HuH-7 (cell line): ENCODE measurements at places on chromosomes 3 and 15.
A peak's percentile ranks its signal among the peaks of the same experiment; 100 is the strongest.

GRCh38 chr15:29615791-29616190, 206.5 kb downstream of the TJP1 start:
- DNase-seq, result no peak

DNA sequence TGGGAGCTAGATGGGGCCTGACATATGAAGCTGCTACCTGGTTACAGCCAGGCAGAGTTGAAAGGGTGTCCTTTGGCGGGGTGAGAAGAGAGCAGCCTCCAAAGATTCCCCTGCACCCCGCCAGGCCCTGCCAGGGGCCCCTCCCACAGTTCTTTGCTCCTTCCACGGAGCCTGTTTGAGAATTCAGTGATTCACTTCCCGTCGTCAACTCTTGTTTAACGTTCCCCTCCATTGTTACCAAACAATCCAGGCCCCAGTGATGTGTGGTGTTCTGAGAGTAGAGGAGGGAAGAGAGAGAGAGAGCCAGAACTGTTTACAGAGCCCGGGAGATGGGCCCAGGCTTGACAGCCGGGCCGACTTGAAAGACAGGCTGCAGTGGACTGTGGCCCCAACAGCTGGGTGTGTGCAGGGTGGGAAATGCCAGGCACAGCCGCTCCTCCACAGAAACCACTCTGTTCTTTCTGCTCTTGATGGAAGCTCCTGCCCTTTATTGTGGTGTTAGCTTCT, 81.5 kb downstream of the SMAD3 start:
- no peak for DNase-seq

DNA sequence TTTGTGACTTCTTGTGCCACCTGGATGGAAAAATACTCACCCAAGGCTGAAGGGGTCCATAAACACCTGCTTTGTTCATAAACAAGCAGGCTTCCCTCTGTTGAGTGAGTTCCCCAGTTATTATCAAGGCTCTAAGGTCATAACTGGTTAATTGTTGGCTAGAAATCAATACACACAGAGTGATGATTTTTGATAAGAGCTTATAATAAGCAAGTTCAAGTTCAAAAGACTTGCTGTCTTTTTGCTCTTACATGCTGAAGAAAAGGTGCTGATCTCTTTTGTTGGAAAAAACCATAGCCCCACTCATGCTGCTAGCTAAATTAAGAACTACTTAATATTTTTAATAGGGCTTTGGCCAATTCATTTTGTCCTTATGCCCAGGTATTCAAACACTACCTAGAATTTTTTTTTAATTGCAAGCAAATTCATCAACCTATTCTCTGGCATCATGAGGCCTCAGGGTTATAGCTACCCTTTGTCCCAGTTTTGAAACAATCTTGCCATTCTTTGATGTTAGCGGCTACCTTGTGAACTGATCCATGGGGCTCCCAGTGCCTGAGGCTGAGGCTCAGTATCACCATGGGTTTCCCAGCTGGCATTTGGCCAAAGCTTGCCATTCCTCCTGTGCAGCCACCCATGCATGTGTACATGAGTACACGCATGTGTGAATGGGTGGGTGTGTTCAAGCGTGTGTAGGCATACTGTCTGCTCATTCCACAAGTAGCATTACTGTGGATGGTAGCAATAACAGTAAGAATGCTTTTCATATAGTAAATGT, 127.6 kb upstream of the LPP start:
- no peak for DNase-seq

DNA sequence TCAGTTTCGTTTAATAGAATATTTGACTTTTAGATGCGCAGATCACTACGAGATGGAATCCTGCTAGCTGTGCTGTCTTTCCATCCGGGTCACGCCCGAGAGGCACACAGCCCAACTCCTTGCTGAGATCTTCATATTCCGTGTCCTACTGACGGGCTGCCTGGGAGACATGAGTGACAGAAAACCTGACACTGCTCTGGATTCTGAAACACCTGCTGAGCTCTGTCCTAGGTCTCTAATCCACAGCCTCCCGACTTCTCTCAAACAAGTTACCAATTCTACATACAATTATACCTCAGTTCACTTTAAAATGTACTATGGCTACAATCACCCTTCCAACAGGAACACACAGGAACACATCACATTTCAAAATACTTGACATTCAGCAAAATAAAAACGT, 27.2 kb downstream of the TFRC start:
- no peak for DNase-seq

- DNase-seq, result no peak
These were observed 8.0 kb downstream of the DNAJA4 start for GRCh38 chr15:78272316-78272715.

DNA sequence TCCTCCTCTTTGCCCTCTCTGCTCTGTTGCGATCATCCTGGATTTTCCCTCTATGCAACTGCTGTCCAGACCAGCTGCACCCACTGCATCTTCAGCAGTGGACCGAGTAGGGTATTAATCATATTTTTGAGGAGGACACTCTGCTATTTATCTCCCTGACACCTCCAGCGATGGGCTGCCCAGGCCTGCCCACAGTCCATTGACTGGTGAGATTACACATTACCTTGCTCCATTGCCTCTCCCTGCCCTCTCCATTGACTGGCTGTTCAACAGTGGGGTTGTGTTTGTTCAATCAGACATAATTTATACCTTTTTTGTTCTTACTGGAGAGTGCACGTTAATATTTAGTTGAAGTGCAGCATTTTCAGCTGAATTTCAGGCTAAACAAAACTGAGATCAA, 559.3 kb upstream of the ARRDC4 start:
- DNase-seq, result no peak

DNA sequence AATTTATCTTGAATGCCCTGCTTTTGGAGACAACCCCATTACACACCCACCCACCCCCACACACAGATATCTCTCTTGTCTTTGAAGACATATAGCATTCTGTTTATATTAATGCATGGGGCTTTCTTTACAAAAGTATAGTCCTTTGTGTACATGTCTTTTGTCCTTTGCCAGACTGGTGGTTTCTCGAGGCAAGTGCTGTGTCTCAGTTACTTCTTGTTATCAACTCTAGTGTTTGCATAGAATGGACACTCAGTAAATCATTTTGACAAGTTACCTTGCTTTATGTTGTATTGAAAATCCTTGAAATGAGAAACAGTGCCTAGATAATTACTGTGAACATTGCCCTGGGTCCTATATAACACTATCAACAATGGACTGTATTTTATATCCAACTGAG, 33.9 kb downstream of the KBTBD8 start:
- no peak for DNase-seq

- peak; percentile 43 for DNase-seq
These were observed 101.8 kb downstream of the BDH1 start for GRCh38 chr3:197454014-197454413.
